ENCODE measurements at places on chromosomes 1 and 21.
A peak's percentile ranks its signal among the peaks of the same experiment; 100 is the strongest.

DNA sequence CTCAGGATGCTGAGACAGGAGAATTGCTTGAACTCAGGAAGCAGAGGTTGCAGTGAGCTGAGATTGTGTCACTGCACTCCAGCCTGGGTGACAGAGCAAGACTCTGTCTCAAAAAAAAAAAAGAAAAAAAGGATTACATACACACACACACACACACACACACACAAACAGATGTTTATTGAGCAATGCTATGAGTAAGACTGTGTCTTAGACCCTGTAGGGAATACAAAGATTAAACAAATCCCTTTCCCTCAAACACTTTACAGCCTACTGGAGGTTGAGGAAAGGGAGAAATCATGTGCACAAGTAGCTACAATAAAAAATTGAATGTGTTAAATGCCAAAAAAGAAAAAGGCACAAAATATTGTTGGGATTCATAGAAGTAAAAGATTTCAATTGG, 58.1 kb downstream of the RPAP2 start:
- DNase-seq: no peak

- no peak for DNase-seq
Observed at GRCh38 chr1:87872189-87872588, 543.5 kb downstream of the LMO4 start.

GRCh38 chr21:42731264-42732032, 78.0 kb downstream of the PDE9A start:
- no peak for DNase-seq

GRCh38 chr21:26961698-26962097, 5.2 kb downstream of the ADAMTS5 start:
- no peak for DNase-seq

DNA sequence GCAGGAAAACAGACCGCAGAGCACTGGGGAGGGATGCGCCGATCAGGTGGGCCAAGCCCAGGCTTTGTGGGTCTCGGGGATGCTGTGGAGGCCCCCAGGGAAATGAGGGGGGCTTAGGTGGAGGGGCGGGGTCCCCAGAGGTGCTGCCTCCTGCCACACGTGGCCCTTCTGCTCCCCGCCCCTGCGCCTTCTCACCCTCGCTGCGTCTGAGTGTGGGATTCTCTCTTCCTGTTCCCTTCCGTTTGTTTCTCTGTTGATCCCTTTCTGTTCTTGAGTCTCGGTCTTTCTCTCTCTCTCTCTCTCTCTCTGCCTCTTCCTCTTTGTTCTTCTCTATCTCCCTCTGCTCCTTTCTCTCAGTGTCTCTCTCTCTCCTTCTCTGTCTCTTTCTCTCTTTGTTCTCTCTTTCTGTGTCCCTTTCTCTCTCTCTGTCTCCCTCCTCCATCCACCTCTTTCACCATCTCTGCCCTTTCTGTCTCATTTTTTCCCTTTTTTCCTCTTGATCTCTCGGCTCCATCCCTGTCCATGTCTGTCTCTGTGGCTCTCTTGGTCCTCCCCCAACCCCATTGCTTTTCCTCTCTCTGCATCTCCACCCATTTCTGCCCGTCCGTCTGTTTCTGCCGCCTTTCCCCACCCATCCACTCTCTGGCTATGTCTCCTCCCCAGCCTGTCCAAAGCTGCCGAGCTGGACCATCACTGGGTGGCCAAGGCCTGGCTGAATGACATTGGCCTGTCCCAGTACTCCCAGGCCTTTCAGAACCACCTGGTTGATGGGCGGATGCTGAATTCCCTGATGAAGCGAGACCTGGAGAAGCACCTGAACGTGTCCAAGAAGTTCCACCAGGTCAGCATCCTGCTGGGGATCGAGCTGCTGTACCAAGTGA, 52.4 kb upstream of the TMEM51 start:
- DNase-seq: no peak

GRCh38 chr1:92958203-92958970, 2.9 kb downstream of the DIPK1A start:
- no peak for DNase-seq

DNA sequence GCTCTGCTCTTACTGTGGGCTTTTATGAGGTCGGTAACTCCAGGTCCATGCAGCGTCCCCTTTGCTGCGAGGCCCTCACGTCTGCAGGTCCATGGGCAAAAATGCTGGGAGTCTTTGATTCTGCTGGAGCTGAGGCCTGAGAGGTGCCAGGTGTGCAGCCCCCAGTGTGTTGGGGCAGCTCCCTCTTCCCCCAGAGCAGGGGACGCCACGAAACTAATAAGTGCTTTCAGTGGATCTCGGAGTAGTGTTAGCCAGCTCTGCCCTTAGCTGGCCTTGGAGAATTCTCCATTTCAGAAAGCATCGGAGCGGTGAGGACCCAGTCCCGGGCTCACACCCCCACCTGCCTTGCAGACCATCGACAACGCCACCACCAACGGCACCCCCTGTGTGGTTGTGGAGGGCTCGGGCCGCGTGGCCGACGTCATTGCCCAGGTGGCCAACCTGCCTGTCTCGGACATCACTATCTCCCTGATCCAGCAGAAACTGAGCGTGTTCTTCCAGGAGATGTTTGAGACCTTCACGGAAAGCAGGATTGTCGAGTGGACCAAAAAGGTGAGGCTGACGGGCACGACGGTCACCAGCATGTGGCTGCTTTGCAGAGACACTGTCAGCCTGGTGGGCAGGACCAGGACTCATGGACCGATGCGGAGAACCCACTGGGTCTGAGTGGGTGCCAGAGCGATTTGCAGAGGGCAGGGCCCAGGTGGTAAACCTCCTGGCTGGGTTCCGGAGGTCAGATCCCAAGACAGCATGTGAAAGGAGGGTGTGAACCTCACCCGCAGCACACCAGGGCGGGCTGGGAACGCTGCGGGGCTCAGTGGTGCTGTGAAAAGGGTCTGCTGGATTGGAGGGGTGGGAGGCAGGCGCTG, 25.5 kb downstream of the TRPM2 start:
- DNase-seq: no peak

DNA sequence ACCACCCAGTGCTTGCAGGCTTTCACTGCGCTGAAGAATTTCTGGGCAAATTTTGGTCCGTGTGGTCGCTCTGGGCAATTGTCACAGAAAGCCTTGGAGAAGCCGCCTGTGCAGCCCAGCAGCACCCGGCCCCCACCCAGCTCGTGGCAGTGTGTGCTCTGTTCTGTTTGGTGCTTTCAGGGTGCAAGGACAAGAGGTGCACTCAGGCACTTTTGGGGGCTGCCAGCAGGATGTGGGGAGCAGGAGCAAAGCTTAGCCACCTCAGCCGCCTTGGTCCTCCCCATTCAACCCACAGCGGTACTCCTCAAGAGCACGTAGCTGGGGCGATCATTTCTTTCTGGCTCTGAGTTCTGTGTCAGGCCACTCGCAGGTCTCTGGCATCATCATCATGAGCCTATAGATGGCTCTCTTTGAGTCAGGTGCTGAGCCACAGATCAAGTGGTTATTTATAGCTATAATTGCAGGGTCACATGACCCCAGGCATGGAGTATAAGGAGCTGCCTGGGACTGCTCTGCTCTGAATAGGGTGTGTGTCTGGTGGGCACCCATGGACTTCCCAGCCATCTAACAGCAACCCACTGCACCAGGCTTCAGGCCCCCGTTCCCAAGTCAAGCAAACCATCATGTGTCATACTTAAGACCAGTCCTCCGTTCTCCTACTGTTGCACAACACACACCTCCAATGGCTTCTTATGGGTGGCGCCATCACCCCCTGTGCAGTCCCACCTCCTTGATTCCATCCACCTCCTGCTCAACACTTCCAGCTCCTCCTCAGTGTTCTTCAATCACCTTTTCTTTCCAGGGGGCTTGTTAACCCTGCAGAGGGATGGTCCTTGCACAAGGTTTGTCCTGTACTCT, 18.1 kb upstream of the TENT5C start:
- DNase-seq: no peak

- no peak for DNase-seq
Observed at GRCh38 chr1:214123061-214123784, 135.4 kb downstream of the PROX1 start.

DNA sequence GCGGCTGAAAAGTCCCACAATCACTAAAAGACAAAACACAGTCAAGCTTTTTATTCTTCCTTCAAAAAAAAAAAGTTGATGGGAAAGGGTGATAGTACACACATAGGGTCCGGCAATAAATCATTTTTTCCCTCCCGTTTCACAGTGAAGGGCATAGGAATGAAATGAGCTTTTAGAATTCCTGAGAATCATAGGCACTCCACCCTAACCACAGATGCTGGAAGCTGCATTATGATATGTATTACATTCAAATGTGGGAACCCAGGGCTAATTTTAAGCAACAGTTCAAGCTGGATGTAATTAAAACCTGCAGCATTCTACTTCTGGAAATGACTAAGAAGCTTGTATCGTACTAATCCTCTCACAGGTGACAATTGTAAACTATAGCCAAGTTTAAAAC, 75.7 kb upstream of the KCNJ15 start:
- no peak for DNase-seq

DNA sequence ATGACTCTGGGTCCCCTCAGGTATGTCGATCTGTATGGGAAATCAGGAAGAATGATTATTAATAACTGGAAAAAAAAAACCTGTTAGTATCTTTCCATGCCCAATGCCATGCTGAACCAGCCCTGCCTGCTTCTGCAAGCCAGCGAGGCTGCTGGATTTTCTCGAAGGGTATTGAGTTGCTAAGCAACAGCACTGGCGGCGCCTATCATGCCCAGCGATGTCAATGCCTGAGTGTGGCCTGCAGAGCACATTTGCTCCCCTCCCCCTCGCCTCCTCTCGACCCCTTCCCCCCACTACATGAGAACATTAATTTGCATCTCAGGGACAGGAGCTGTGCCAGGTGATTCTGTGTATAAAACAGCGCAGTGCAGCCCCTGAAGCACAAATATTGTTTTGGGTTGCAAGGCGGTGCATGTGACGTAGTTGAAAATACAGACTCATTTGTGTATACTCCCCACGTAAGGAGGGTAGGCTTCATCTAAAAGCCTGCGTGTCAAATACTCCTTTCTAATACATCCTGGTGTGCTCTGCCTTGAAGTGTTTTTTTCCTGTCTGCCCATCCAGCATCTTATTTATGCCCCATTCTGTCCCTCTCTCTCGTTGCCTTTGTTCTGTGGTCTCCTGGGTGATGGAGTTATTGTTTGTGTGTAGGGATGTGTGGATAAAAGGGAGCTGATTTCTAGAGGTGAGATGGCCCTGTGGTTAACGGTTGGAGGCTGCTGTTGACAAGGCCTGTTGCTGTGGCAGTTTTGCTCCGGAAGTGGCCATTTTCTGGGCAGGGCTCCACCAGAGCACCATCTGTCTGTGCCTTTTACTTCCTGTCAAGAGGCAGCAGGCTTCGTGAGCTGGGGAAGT, 32.7 kb upstream of the ATP5PO start:
- peak; percentile 68 for DNase-seq

- no peak for DNase-seq
Observed at GRCh38 chr1:101438359-101438758, 201.5 kb downstream of the S1PR1 start.

All from stimulated activated CD4-positive, alpha-beta T cell treated with anti-CD3 and anti-CD28 coated beads, Interleukin-12 subunit alpha, Interleukin-12 subunit beta, amount 100 ng/mL, for 48 hours (primary cell).